ENCODE measurements at places on chromosomes 13 and 19.

GRCh38 chr19:10975374-10976130 is 14.7 kb downstream of the SMARCA4 start:
- no peak for DNase-seq

DNA sequence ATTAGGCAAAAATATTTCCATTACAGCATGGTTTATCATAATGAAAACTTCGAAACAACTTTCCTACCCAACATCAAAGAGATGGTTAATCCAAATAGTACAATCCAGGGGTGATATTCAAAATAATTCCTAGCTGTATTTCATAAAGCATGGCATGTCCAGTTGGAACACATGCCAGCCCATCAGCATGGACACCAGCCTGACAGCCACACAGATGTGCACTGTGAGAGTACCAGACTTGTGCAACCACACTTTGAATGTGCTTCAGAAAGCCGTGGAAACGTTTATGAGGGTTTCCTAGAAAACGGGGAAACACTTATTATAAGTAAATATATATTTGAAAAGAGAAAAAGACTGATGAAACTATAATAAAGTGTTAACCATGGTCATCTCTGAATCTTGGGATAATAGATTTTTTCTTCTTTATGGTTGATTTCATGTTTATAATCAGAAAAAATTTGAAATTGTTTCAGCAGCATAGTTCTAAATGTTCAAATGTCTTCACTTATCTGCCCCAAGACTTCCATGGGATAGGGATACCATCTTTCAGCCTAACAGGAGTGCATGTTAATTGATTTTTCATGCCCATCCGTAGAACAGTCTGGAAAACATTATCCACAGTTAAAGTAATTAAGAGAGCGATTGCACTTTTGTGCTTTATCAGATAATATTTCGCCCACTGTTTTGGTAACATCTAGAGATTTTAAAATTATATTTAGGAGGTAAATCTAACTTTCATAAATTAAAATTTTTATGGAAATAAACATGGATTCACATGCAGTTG is 242.6 kb upstream of the IRS2 start:
- no peak for DNase-seq

DNA sequence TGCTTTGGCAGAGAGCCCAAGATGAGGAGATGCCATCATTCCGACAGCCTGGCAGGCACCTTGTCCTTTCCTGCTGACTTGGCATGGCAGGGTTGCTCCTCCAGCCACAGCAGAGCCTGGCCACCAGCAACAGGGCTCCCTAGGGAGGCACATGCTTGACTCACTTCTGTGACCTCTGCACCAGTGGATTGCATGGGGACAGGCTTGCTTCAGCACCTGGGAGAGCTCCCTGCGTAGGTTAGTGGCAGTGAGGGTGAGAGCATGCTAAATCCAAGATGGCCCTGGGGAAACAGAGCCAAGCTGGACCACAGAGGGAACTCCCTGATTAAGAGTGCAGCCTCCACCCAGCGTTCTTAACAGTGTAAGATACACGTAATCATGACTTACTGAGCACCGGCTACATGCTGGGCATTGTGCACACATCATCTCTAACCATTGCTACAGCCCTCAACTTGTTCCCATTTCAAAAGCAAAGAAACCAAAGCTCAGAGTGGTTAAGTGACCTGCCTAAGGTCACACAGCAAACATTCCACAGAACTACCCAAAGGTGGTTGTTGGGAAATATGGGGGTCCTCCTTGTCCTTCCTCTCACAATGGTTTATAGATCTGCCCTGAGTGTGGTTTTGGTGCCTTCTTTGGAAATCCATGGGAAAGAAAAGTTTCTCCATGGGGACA is 116.6 kb upstream of the UQCRFS1 start:
- no peak for DNase-seq

DNA sequence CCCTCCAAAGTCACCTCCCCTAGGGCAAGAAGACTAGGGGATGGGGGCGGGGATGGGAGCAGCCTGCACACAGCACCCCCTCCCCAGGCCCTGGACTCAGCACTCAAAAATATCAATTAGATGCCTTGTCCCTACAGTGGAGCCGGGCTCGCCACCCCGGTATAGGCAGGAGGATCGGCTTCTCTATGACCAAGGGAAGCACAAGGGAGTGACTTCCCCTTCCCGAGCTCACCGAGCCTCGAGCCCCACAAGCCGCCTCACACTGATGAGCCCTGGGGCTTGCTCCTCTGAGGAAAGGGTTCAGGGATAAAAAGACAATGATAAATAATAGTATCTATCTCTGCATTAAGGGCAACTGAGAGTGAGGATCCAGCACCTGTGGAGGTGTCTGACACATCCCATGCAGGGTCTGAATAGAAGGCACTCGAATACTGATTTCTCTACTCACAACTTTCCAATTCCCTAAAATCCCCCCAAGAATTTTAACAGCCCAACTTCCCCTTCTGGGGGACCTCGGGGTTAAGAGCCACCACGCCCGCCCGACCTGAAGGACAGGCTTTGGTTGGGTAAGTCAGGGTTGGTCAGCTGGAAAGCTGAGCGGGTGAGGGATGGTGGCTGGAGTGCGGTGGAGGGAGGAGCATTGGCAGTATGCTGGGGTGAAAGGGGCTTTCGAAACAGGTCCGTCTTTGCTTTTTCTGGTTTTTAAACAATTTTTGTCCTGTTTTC is 51.3 kb downstream of the STK24 start:
- DNase-seq = no peak

- DNase-seq = no peak
Observed at GRCh38 chr19:46732966-46733689, 12.7 kb upstream of the FKRP start.

DNA sequence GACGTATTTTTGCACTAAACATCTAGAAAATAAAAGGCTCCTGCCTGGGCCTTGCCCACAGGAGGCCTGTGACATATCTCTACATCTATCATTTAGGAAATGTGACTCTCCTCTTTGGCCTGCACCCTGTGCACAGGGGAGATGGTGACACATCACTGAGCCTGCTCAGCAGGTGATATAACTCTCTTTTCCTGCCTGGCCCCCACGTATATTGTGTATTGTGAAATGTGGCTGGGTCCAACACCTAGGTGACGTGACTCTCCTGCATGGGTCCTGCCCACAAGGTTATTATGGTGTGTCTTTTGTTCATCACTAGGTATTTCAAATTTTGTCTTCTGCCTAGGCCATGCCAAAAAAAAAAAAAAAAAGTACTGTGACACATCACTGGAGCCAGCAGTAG is 61.4 kb upstream of the ZNF724 start:
- DNase-seq = no peak

- no peak for DNase-seq
Observed at GRCh38 chr13:113767366-113767765, 8.3 kb downstream of the TMEM255B start.

DNA sequence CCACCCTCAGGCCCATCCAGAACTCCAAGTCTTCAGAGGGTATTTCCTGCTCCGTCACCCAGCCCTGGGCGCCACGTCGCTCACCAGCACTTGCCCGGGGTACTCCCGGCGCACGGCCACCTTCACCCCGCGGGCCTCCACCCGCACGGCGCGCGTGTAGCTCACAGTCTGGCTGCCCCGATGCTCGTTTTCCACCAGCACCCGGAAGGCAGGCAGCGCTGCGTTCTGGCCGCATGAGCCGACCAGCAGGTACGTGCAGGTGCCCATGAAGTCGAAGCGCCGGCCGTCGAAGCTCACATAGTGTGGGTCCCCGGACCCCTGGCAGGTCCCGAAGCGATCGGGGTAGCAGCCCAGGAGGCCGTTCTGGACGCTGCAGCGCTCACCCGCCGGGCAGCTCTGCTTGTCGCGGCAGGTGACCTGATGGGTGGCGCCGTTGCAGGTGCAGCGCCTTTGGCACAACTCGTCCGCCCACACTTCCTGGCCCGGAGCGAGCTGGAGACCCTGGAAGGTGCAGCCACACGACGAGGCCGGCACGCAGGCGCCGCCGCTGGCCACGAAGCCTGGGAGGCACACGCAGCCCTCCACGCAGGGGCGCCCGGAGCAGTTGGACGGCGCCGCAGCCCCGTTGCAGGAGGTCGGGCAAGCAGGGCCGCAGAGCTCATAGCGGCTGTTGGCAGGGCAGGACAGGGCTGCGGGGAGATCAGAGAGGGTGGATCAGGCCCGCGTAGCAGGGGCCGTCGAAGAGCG is 19.2 kb downstream of the FCGBP start:
- DNase-seq = no peak

DNA sequence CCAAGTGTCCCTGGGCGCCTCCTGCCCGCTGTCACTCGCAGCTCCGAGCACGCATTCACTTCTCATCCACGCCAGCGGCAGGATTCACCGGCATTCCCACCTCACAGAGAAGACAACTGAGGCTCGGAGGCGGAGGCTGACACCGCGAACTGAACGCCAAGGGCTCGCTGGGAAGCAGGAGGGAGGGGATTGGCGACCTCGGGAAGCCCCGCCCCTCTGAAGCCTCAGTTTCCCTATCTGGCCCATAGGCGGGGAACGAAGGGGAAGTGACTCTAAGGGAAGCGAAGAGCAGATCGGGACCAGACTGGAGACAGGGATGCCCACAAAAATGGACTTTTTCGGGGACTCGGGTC is 256 bp downstream of the MICOS13 start:
- DNase-seq = no peak

DNA sequence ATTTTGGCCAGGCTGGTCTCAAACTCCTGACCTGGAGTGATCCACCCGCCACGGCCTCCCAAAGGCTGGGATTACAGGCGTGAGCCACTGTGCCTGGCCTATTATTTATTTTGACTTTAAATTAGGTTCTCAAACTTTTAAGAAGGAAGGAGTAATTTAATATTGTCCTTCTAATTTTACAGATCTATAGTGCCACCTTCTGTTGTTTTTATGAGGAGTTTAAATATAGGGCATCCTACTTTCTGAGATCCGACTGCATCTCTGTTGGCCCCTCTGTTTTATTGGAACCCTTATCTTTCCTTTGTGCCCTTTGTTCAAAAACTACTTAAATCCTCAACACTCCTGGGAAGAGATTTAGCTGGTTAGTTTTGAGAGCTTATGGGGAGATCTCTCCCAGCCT is 25.4 kb upstream of the ZMYM5 start:
- no peak for DNase-seq

DNA sequence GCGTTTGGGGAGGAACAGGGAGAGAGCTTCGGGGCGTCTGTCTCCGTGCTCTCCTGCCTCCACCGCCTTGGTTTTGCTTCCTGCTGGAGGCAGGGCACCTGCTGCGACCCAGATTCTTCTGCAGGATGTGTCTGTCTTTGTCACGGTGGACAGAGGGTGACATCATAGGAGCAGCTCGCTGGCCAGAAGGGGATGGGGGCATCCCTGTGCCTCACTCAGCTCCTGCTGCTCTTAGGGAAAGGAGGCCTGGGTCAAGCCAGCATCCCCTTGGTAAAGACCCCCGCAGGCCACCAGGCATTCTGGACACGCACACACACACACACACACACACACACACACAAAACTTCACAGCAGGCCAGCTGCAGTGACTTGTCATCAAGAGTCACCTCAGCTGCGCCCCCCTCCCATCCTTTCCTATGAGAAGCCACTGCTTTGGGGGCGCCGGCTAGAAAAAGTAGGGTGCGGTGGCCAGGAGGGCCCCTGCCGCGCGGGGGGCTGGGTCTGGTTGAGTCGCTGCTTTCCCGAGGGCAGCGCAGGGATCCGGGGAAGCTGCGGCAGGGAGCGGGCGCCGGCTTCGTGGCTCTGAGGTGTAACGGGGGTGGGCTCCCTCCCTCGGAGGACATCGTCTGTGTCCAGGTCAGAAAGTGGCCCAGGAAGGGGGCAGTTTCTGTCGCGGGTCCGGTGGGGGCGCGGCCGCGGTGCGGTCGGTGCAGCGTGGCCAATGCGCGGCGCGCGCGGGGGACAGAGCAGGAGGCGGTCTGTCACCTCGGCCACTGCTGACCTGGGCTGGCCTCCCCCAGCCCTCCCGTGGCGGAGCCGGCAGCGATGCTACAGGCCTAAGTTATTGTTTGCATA is 15.8 kb upstream of the NPAS1 start:
- no peak for DNase-seq

- DNase-seq = no peak
Observed at GRCh38 chr19:18597809-18598660, 8.6 kb downstream of the CRLF1 start.

DNA sequence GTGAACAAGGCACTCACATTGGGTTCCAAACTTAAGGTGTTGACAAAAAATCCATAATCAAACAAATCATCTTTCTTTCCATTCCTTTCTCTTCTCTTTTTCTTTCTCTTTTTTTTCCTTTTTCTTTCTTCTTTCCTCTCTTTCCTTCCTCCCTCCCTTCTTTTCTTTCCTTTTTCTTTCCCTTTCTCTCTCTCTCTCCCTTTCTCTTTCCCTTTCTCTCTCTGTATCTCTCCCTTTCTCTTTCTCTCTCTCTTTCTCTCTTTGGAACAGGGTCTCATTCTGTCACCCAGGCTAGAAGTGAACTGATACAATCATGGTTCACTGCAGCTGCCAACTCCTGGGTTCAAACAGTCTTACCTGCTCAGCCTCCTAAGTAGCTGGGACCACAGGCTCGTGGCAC is 12.5 kb downstream of the C19orf18 start:
- DNase-seq = no peak

DNA sequence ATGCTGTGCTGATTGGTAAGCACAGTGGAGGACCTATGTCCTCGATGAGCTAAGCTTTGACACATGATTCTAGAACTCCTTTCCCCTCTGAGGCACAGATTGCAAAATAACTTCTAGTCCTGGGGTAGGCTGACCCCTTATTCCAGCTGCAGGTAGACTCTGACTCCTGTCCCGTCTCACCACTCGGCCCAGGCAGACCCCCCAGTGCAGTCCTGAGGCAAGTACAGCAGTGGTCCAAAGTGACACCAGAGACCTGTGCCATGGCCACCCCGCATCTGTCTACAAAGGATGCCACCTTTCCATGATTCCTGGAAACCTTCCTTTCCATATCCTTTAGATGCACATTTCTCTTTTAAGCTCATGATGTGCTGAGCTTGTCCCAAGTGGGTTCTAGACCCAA is 482.5 kb downstream of the ZNF536 start:
- DNase-seq = no peak

GRCh38 chr19:18834644-18834984 is 2.9 kb downstream of the UPF1 start:
- no peak for DNase-seq

Measured in NCI-H2171 (cell line).